ENCODE measurements at places on chromosomes 6 and 20.

GRCh38 chr6:35786810-35787209 lies 6.0 kb downstream of the CLPSL1 start:
- DNase-seq: no peak

DNA sequence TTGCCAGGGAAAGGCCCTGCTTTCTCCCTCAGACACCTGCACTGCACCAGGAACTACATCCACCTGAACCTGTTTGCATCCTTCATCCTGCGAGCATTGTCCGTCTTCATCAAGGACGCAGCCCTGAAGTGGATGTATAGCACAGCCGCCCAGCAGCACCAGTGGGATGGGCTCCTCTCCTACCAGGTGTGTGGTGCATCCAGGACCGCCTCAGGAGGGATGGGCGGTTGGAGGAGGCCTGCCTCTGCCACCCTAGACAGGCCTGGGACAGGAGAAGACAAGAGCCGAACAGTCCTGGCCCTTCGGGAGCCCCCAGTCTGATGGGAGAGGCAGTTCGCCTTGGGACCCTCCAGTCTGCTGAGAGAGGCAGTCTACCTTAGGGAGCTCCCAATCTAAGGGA lies 24.2 kb downstream of the GLP1R start:
- DNase-seq: no peak

DNA sequence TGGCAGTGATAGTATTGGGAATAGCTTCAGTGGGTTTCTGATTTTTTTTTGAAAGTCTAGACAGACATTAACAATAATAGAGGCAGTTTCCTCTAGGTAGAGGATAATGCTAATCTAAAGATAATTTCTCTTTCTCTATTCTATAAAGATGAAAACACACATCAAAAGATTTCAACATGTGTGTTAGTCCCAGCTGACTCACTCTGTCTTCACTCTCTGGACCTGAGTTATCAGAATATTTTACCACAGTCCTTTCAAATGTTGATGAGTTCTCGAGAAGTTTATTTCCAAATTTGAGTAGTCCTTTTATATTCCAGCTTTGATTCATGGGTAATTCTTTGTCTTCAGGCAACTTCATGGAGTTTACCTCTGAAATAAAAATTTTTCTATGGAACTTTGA lies 17.1 kb downstream of the RPRD1B start:
- DNase-seq: no peak

DNA sequence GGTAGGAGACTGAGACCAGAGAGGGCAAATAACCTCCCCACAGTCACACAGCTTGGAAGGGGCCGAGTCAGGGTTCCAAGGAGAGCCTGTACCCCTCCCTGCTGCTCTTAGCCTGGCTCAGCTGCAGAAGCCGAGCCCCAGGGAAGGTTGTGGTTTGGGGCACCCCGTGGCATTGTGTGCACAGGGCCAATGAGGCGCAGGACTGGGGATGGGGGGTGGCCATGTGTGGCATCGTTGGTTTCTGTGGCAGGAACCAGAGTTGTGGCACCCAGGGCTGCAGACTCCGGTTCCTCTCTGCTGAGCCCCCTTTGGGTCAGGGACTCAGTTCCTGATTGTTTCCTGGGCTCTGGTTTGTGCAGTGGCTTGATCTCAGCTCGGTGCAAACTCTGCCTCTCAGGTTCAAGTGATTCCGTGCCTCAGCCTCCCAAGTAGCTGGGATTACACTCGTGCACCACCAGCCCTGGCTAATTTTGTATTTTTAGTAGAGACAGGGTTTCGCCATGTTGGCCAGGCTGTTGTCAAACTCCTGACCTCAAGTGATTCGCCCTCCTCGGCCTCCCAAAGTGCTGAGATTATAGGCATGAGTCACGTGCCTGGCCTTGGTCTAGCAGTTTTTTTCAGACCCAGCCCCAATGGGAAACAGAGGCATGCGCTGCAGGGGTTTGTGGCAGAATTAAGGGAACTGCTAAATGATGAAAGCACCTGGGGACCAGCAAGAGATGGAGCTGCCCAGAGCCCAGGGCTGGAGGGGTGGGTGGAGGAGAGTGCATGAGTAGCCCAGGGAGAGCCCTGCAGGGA lies 221.0 kb upstream of the SULF2 start:
- DNase-seq: no peak

GRCh38 chr6:16224409-16224808 lies 14.0 kb upstream of the GMPR start:
- DNase-seq: no peak

GRCh38 chr6:37369321-37370201 lies 15.8 kb downstream of the RNF8 start:
- DNase-seq: no peak

DNA sequence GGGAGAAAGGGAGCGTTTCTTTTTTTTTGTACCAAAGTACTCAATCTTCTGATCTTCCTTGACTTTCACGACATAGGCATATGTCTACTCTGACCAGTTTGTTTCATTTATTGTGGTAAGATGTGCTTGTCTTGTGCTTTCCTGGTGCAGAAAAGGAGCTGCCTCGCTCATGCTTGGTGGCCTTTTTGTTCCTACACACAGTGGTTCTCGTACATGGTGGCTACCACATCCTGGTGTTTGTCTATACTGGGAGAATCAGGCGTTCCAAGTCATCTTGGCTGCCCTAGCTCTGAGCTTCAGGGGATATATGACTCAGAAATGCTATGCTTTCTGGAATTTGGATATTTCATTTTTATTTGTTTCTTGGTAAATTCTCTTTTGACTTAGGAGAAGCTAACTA lies 31.8 kb downstream of the MYB start:
- DNase-seq: no peak

- no peak for DNase-seq
Observed at GRCh38 chr6:39387785-39388184, 65.3 kb upstream of the KCNK16 start.

GRCh38 chr6:129894921-129895320 lies 33.8 kb upstream of the TMEM244 start:
- no peak for DNase-seq

- DNase-seq: no peak
Observed at GRCh38 chr6:39790772-39791171, 1.4 kb upstream of the DAAM2 start.

DNA sequence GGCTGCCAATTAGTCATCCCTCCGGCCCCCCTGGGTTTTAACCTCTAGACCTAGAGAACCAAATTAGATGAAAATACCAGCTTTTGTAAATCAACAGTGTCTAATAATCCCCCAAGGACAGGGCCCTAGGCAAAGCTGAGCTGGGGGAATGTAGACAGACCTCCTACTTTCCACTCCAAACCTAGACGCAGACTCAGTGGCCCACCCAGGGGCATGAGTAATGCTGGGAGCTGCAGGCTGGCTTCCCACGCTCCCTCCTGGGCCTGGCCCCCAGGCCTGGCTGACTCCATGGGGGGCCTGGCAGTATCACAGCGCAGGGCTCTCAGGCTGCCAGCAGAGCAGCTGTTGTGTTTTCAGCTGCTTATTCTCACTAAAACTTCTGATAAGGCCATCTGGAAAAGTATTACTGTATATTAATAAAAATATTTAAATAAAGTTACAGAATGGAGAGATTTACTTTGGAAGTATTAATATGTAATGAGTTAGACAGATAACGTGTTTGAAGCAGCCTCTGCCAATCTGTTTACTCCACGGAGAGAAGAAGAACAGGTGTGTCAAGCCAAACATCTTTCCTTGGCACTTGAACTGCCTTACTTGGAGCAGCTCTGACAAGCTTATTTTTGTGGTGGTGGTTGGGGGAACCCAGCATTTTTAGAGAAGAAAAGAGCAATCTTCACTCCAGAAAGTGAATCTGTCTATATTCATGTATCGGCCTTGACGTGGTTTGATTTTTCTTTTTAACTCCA lies 144.0 kb upstream of the AGPAT4 start:
- no peak for DNase-seq

- DNase-seq: no peak
Observed at GRCh38 chr6:18509871-18510643, 122.9 kb downstream of the RNF144B start.

DNA sequence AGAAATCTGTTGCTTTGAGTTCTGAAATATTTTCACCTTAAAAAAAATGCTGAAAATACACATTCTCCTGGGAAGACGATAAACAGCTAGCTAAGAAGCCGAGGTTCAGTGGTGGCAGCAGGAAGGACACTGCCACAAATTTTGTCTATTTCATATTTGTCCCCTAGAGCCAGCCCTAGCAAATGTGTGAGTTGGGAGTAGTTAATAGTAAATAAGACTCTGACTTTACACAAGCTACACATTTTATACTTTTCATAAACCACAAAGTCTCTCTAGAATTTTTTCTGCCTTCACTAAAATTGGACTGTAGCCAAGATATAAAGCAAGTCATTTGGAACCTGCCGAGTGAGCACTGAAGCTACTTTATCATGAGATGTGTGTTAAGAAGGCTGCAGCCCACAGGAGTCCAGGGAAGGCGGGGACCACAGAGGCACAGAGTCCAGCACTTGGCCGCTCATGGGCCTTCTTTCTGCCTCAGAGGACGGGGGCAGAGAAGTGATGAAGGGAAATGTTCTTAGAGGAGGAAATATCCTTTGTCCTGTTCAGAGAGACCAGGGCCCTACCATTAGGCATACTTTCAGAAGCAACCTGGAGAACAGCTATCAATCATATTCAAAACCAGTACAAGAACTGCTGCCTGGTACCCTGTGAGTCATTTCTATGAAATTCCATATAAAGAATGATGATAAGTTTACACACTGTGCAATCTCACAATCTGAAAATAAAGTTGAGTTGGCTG lies 241.7 kb upstream of the TAB2 start:
- DNase-seq: no peak

GRCh38 chr6:17933716-17934115 lies 53.7 kb downstream of the KIF13A start:
- DNase-seq: no peak

Measured in CD4-positive, alpha-beta T cell treated with Interleukin-10 for 1 hour (primary cell).